ENCODE measurements at places on chromosomes 4 and X.
A peak's percentile ranks its signal among the peaks of the same experiment; 100 is the strongest.

DNA sequence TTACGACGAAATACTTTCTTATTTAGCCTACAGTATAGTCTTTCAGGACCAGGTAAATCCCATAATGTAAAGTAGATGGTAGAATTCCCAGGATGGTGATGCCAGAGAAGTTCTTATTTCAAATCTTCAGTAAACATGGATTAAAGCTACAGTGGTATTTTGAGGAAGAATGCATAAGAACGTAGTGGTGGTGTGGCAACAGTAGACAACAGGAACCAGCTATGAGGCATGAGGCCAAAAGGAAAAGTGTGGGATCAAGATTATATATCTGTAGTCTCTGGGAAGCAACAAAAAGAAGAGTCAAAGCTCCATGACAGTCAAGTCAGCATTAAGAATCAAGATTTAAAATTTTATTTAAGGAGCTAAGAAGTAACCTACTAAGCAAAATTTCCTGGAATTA lies 60.2 kb downstream of the METTL14 start:
- DNase-seq: no peak

GRCh38 chr4:53497487-53498244 lies 93.6 kb downstream of the LNX1 start:
- peak; percentile 47 for DNase-seq

- DNase-seq: no peak
Observed at GRCh38 chr4:106796876-106797275, 239.2 kb downstream of the DKK2 start.

DNA sequence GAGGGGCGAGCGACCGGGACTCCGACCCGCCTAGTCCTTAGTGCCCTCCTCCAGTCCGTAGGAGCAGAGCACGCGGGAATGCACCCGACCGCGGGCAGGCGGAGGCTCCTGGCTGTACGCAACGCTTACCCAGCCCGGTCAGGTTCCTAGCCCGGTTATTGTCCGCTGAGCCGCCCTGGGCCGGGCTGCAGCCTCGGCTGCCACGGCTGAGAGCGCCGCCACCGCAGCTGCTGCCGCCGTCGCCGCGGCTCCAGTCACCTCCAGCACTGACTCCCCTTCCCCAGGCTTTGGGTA lies at the start of gene AMER1:
TSS of gene AMER1 (minus strand) at position 268 of the 294 bp plus-strand sequence. CDS start 12,422 bp downstream, outside the sequence.
- DNase-seq: no peak

- no peak for DNase-seq
Observed at GRCh38 chr4:70838204-70838603, 1.5 kb downstream of the GRSF1 start.

DNA sequence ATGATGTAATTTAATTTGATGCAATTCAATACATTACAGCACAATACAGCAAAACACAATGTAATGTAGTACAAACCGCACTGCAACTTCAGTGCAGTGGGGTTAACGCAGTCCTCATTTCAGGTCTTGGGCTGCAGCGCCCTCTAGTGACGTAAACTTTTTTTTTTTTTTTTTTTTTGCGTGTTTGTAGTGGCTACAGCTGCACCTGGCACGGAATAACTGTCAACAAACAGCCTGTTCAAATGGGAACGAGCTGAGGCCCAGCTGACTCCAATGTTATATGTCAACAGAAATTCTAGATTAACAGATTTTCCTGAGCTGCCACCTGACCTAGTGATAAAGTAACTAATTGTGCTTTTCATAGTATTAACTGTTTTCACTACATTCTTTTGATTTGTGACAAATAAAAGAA lies 33.5 kb upstream of the RASSF6 start:
- no peak for DNase-seq

GRCh38 chr4:13777341-13777740 lies 149.8 kb upstream of the BOD1L1 start:
- DNase-seq: no peak

GRCh38 chr4:845233-845835 lies 19.4 kb upstream of the CPLX1 start:
- peak; percentile 33 for DNase-seq

DNA sequence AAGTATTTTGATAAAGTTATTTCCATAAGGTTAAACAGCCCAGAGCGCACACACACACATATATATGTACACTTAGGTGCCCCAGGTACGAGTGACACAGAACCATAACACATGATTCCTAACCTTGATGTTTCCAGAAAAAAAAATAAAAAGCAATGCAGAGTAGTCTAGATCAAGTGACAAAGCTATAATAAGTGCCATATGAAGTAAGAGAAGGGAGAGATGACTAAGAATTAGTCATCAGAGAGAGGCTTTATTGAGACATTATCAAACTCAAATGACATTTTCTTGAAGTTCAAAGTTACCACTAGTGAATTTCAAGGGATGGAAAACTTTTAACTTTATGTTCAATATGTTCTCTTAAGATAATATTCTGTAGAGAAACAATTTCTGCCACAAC lies 215.0 kb downstream of the HTR2C start:
- no peak for DNase-seq

- no peak for DNase-seq
Observed at GRCh38 chr4:13963601-13964000, 336.1 kb upstream of the BOD1L1 start.

DNA sequence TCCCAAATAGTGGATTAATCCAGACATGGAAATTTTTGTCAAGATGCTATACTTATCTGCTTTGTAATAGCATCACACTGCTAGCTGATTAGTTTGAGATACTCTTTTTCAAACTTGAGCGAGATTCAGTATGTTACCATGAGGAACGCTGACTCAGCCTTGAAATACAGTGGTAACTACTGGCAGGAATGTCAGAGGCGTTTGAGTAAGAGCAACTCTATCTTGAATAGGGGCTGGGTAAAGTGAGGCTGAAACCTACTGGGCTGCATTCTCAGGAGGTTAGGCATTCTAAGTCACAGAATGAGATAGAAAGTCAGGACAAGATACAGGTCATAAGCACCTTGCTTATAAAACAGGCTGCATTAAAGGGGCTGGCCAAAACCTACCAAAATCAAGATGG lies 2519.6 kb downstream of the ARAP2 start:
- no peak for DNase-seq

DNA sequence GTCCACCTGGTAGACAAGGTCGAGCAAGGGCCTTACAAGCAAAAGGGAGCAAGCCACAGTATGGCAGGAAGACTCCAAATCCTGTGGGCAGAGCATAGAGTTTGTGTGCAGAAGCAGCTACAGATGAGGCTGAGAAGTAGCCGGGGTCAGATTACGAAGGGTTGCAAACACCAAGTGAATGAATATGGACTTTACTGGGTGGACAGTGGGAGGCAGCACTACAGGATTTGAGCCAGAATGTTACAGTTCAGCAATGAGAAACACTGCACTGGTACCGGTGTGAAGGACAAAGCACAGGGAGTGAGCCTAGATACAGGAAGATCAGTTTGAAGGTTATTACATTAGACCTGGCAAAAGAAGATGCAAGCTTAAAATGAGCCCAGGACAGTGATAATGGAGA lies 46.1 kb upstream of the HOPX start:
- no peak for DNase-seq

GRCh38 chr4:17347445-17347844 lies 164.4 kb downstream of the QDPR start:
- no peak for DNase-seq

DNA sequence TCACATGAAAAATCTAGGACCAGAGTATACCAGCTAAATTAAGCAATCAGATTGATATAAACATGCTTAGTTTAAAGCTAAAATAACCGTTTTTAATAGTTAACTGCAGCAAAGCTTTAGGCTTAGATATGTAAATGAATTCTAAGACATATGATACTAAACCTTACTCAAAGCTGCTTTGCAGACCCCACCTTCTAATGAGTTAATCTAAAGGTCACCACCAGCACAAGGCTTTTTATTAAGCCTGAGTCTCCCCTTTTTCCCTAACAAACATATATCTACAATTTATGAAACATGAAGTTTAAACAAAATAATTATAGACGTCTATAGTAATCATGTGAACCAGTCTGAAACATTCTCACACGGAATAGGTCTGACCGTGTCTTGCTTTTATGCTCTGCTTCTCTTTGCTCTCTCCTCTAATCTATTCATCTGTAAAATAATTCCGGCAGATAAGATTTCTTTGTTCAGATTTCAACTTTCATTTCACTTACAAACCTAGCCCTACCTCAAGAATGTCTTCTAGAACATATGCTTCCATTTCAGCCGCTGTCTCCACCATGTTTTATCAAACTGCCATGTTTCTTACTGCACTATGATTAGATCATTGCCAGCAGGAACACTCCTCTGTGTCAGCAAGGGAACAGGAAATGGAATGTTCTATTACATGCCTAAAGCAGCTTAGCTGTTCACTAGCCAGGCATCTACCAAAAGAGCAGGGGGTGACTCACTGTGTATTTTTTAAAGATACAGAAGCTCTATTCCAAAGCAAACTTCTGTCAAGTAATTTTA lies 35.9 kb downstream of the ANKRD17 start:
- peak; percentile 53 for DNase-seq

- no peak for DNase-seq
Observed at GRCh38 chr4:27947302-27947701, 1086.7 kb downstream of the STIM2 start.

- no peak for DNase-seq
Observed at GRCh38 chr4:151753056-151753455, 7.8 kb downstream of the GATB start.

DNA sequence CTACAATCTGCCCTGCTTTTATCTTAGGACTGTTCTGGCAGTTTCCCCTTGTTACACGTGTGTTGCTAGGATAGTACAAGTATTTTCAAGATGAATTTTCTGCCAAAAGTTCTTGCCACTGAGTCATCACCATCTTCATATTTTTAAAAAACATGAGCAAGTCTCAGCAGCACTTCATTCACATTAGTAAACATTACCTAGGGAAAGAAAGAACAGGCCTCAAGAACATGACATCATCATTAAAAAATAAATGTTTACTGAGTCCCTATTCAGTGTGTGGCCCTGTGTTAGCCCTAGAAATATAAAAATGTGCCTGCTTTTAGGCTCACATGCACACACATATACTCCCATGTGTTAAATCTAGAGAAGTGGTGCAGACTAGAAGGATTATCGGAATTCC lies 18.7 kb upstream of the GPC3 start:
- no peak for DNase-seq

DNA sequence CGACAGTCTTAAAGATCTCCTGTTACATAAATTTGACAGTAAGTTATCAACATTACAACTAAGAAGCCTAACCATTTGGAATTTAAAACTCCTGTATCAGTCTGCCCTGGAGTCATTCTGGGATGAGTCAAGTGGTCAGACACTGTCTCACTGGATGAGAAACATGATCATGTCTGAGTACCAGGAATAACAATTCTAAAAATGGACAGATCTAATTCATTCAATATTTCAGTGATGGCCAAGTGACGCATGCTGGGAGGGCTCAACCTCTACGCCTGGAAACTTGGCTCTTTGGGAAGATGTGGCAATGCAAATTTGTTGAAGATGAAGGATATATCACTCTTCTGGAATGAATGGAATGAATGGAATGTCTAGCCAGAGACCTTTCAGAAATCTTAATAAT lies 1427.2 kb downstream of the STIM2 start:
- DNase-seq: no peak

Data from heart left ventricle (tissue), 16 donors.